Activated naive CD8-positive, alpha-beta T cell treated with anti-CD3 and anti-CD28 coated beads, Interleukin-2, amount 50 U/mL, for 24 hours (primary cell): ENCODE measurements at places on chromosomes 7 and 10.
A peak's percentile ranks its signal among the peaks of the same experiment; 100 is the strongest.

DNA sequence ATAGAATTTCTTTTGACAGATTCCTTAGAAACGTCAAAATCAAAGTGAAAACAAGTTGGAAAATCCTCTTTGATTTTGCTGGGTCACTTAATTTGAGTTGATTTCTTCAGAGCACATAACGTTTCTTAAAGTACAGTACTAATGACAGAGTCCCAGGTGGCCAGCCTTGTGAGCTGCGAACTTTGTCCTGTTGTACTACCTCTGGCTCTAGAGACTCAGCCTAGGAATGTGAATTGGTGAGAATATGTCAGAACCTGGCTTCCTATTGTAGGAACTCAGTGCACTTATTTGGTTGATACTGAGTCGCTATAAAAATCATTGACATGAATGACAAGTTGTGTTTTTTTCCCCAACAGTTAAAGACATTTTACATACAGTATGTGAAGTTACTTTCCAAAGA lies 20.2 kb downstream of the SDK1 start:
- DNase-seq: no peak

DNA sequence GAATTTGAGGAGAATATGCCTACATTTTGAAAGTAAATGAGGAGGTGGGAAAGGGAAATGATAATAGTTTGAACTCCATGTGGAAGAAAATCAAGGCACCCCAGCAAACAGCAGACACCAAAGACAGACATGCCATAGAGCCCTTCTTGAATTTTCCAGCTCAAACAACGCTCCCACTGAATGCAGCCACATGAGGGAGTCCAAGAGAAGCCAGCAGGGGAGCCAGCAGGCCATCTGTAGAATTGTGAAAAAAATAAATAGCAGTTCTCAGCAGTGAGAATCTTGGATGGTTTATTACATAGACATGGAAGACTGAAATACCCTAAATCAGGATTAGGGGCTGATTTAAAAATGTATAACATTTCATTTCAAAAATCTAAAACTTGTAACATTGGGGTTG lies 1567.3 kb upstream of the LRRTM3 start:
- H3K36me3 ChIP-seq: no peaks in the 10 kb centered on the region
- DNase-seq: no peak
- no peaks in the 10 kb centered on the region for H3K27me3 ChIP-seq
- H3K27ac ChIP-seq: no peak overlapping the region
- H3K4me1 ChIP-seq: no peaks in the 10 kb centered on the region
- no peak overlapping the region for H3K4me3 ChIP-seq

- peak; percentile 38 for DNase-seq
- H3K4me1 ChIP-seq: peaks cover 98% of the 10 kb centered on the region
- H3K27me3 ChIP-seq: no peaks in the 10 kb centered on the region
- H3K36me3 ChIP-seq: peaks cover 37% of the 10 kb centered on the region
- H3K4me3 ChIP-seq: peak overlapping the region; percentile 87
Observed at GRCh38 chr10:62046522-62047227, 145.2 kb downstream of the ARID5B start.

GRCh38 chr7:155251831-155252230 lies 45.8 kb upstream of the INSIG1 start:
- H3K36me3 ChIP-seq: no peaks in the 10 kb centered on the region
- no peak overlapping the region for H3K27ac ChIP-seq
- H3K27me3 ChIP-seq: peaks cover 6% of the 10 kb centered on the region
- no peak overlapping the region for H3K4me3 ChIP-seq
- no peak for DNase-seq

DNA sequence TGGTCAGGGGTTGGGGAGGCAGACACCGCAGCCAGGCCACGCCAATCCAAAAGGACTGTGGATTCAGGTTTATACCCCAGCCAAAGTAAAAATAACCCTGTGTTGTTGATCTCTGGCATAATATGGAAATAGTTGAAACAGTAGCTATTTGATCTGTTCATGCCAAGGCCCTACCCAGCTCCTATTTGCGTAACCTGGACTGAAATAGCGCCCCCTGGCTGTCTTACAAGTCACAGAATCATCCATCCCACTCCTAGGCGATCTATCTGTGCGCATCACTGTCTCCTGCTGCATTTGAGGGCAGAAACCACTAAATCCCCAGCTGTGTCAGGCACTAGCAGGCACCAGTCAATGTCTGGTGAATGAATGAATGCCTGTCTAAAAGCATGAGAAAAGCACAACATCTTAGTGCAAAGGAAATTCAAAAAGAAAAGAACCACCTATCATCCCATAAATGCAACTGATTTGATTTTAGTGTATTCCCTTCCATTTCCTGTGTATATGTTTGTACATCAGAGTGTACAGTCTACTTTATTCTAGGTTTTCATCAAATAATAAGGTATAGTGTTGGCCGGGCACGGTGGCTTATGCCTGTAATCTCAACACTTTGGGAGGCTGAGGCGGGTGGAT lies 160.0 kb downstream of the SLIT1 start:
- H3K27ac ChIP-seq: no peak overlapping the region
- no peak overlapping the region for H3K4me3 ChIP-seq
- H3K36me3 ChIP-seq: no peaks in the 10 kb centered on the region
- no peaks in the 10 kb centered on the region for H3K4me1 ChIP-seq
- peaks cover 3% of the 10 kb centered on the region for H3K27me3 ChIP-seq
- DNase-seq: peak; percentile 64

- no peaks in the 10 kb centered on the region for H3K27me3 ChIP-seq
- H3K36me3 ChIP-seq: no peaks in the 10 kb centered on the region
- no peak for DNase-seq
- no peak overlapping the region for H3K27ac ChIP-seq
- peaks cover 38% of the 10 kb centered on the region for H3K4me1 ChIP-seq
Observed at GRCh38 chr7:116584721-116585120, 59.9 kb downstream of the CAV1 start.

DNA sequence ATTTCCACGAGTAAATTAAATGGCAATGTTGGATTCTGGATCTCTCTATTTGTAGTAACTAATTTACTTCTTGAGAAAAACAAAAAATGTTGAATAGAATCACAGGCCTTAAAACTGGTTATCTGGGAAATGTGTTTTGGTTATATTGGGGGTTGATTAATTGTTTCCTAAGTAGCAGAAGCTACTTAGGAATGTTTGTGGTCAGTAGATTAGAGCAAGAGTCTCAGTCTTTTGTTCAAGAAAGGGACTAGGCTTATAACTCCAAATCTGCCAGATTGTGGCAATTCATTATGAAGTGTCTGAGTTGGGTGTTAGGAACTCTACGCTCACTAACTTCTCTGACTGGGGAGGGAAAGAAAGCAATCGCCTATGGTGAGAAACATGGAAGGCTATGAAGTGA lies 244.3 kb upstream of the PHYHIPL start:
- peaks cover 1% of the 10 kb centered on the region for H3K27me3 ChIP-seq
- DNase-seq: no peak
- no peak overlapping the region for H3K27ac ChIP-seq

DNA sequence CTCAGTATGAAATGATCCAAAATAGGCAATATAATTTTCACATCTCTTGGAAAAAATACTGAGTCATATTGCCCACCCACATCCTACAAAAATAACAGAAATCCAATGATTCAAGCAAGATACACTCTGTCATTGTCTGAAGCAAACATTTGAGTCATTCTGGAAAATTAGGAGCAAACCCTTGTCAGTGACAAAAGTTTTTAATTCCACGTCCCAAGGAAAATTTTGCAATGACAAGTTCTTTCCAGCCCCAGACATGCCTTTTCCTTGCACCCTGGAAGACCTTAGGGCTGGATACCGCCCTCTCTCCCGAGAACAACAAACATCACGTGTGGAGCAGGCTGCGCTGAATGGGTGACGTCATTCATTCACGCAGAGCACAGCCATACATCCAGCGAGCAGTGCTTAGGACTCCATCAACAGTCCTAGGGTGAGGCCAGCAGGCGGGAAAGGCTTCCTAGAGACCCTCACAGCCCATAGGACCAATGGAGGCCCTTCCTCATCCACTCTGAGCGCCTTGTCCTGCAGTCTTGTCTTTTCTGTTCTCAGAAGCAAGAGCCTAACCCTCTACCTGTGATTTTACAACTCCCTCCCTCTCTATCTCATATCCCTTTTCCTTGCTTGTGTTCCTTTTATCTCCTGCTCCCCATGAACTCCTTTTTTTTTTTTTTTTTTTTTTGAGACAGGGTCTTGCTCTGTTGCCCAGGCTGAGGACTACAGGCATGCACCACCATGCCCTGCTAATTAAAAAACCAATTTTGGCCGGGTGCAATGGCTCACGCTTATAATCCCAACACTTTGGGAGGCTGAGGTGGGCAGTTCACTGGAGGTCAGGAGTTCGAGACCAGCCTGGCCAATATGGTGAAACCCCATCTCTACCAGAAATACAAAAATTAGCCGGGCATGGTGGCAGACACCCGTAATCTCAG lies 23.5 kb upstream of the KDM7A start:
- no peaks in the 10 kb centered on the region for H3K4me1 ChIP-seq
- H3K27me3 ChIP-seq: no peaks in the 10 kb centered on the region
- no peak overlapping the region for H3K4me3 ChIP-seq

DNA sequence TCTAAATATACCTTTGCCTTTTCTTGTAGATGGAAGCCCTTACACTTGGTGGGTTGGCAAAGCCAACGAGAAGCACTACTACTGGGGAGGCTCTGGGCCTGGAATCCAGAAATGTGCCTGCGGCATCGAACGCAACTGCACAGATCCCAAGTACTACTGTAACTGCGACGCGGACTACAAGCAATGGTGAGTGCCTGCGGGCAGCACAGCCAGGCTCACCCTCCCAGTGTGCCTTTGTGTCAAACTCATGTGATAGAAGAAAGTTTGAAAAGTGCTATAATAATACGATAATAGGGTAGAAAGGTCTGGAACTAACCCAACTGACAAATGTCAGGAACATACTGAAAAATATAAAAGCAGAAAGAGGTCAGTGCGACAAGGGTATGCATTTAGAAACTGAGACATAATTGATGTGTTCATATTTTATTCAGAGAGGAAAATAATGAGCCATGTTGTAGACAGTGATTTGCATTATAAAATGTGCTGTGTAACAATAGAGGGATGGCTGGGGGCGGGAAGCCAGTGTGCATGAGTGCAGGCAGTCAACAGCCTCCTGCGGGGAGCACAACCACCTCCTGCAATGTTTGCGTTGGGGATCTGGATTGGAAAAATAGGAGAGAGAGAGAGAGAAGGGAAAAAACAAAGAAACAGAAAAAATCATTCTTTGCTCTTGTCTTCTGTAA lies 686.9 kb upstream of the C7orf33 start:
- DNase-seq: no peak
- no peaks in the 10 kb centered on the region for H3K36me3 ChIP-seq
- H3K4me3 ChIP-seq: no peak overlapping the region
- H3K27me3 ChIP-seq: no peaks in the 10 kb centered on the region
- H3K27ac ChIP-seq: no peak overlapping the region

- H3K4me3 ChIP-seq: no peak overlapping the region
- H3K4me1 ChIP-seq: peaks cover 4% of the 10 kb centered on the region
- no peak for DNase-seq
- H3K36me3 ChIP-seq: no peaks in the 10 kb centered on the region
Observed at GRCh38 chr7:99752356-99752755, 17.4 kb upstream of the CYP3A7 start.

DNA sequence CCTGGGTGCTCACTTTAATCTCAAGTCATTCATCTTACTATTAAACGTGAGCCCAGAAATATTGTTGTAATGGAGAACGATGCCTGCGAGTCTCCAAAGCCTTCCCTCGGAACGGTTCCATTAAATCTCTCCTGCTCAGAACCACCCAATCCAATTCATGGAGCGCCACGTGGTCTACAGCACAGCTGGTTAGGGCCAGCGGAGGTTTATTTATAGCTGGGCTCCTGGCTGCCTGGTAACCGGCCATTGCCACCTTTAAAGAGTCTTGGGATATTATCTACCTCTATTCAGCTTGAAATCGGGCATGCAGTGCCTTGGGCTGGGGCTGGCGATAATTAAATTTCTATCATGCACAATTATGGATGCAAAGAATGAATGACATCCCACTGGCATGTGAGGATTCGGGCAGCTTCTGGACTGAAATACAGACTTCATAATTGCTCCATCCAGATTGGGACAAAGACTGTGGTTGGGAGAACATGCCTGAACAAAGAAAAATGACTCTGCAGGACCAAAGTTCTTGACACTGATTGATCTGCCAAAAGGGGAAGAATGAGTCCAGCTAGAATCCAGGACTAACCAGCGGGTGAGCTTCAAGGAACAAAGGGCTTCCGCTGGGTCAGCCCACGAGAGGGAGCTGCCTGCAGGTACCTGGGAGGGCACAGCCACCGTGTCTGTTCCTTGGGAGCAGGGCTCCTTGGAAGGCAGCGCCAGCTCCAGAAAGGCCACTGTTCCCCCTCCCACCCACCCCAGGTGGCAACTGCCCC lies 7.3 kb downstream of the FAM20C start:
- no peaks in the 10 kb centered on the region for H3K36me3 ChIP-seq
- no peak for DNase-seq
- no peak overlapping the region for H3K4me3 ChIP-seq
- no peak overlapping the region for H3K27ac ChIP-seq
- peaks cover 7% of the 10 kb centered on the region for H3K27me3 ChIP-seq
- no peaks in the 10 kb centered on the region for H3K4me1 ChIP-seq

GRCh38 chr10:114811862-114812261 lies 9.7 kb upstream of the FHIP2A start:
- no peak for DNase-seq
- peaks cover 10% of the 10 kb centered on the region for H3K4me1 ChIP-seq
- H3K4me3 ChIP-seq: no peak overlapping the region
- H3K36me3 ChIP-seq: no peaks in the 10 kb centered on the region

- no peak for DNase-seq
- no peaks in the 10 kb centered on the region for H3K36me3 ChIP-seq
- H3K4me1 ChIP-seq: no peaks in the 10 kb centered on the region
- H3K4me3 ChIP-seq: no peak overlapping the region
Observed at GRCh38 chr7:42456756-42457276, 219.8 kb upstream of the GLI3 start.

- no peaks in the 10 kb centered on the region for H3K4me1 ChIP-seq
- H3K4me3 ChIP-seq: no peak overlapping the region
- H3K27ac ChIP-seq: no peak overlapping the region
- no peaks in the 10 kb centered on the region for H3K36me3 ChIP-seq
Observed at GRCh38 chr10:60441515-60441914, 51.8 kb upstream of the ANK3 start.

GRCh38 chr10:131930586-131931330 lies 29.9 kb downstream of the PPP2R2D start:
- H3K4me3 ChIP-seq: no peak overlapping the region
- DNase-seq: no peak
- peaks cover 68% of the 10 kb centered on the region for H3K4me1 ChIP-seq
- H3K27me3 ChIP-seq: no peaks in the 10 kb centered on the region
- peaks cover 23% of the 10 kb centered on the region for H3K36me3 ChIP-seq
- H3K27ac ChIP-seq: no peak overlapping the region
